ENCODE measurements at places on chromosomes 5 and 9.

GRCh38 chr5:159807586-159807985, 108.7 kb upstream of the ADRA1B start:
- DNase-seq = no peak

DNA sequence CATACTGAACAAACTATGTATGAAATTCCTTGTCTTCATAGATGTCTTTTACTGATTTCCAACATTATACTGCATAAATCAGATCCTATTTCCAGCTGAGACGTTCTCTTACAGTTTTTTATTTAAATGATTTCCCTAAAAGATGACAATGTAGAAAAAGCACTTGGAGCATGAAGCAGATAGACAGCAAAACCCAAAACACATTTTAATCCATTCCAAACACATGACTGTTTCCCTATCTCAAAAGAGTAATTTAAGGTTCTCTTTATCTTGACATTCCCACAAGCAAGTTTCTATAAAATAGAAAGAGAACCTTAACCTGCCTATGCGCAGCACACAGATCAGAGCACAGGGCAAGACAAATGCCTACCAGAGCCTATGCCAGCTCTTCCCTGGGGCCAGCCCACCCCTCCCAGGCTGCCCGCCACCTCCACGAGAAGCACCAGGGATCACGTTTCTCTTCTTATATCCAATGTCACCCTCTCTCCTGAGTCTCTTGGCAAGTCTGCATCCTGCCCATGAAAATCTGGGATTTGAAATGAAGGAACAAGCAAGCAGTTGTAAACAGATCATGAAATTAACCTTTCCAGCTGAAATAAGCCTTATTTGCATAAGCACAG, 52.4 kb downstream of the RETREG1 start:
- no peak for DNase-seq

GRCh38 chr5:88398316-88398715, 129.7 kb upstream of the TMEM161B start:
- no peak for DNase-seq

GRCh38 chr9:133333011-133333410, 3.0 kb downstream of the SURF6 start:
- DNase-seq = no peak

- DNase-seq = no peak
These were observed 133.4 kb downstream of the SEMA6A start for GRCh38 chr5:116441223-116441622.

- DNase-seq = no peak
These were observed 25.8 kb upstream of the DAB2IP start for GRCh38 chr9:121625590-121625989.

GRCh38 chr9:121735065-121735792, 83.8 kb downstream of the DAB2IP start:
- DNase-seq = no peak

DNA sequence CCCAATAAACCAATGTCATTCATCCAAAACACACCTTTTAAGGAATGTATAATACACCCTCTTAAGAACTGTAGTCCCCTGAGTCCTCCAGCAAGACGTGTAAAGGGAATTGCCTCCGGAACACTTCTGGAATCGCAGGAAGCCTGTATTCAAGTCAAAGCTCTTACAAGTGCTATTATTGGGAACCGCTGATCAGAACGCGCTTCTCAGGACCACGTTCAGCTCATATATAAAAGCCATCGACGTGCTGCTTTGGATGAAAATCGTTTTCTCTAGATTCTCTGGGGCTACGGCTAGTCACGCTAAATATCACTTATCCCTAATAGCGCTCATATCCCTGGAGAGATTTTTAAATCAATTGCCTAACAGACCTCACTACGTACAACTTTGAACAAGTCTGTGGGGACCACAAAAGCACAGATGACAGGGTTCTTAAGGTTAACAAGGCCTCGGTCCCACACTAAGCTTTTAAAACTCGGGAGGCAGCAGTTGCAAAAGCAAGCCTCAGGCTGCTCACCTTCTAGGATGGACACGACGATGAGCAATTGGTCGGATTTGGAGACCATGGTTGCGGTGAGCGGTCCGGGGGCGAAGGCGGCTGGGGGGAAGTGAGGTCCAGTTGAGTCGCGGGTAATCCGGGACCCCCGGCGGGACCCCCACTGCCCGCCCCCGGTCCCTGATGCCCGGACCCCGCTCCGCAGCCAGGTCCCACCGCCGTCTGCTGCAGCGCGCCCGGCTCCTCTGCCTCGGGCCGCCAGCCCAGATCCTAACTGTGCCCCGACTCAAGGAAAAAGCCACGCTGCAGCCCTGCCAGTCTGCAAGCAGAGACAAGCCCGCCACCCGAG, 548 bp downstream of the CEP120 start:
- peak; percentile 5 for DNase-seq

- no peak for DNase-seq
These were observed 44.2 kb downstream of the TLE4 start for GRCh38 chr9:79616013-79616412.

- no peak for DNase-seq
These were observed 16.5 kb downstream of the TPPP start for GRCh38 chr5:676699-677076.

DNA sequence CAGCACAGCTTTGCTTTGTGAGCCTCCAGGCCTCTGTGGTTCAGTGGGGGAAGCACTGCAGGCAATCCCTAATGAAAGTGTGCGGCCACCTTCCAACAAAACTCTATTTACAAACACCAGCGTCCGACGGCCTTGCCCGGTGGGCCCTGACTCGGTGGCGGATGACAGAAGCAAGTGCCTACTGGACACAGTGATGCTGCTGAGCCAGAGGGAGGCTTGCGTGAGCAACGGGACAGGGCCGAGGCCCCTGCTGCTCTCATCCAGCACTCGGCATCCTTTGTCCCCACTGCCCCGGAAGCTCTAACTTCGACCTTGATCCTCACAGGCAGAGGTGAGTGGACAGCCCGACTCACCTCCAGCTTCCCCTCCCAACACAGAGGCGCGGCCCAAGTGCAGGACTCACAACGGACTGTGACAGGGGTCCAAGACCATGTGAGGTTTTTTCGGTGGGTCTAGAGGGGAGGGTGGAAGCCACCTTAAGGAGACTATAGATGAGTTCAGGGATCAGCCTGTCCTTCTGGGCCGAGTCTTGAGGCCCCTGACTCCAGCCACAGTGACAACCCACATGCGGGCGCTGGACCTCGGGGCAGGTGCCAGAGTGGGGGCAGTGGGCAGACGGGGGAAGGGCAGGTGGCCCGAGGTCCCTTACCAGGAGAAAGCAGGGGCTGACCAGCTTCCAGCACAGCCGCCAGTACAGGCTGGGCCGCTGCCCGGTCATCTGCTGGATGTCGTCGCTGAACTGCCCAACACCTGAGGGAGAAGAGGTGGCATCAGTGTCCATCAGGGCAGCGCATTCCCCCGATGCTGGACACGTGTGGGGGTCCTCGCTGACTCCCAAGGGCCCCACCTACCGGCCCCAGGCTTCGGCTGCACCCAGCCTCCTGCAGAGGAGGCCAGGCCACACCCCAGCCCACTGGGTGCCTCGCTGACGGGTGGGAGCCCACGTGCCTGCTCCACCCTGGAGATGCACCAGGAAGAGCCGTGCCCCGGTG, 39.4 kb downstream of the SLC6A3 start:
- no peak for DNase-seq

Data from stimulated activated CD4-positive, alpha-beta T cell treated with anti-CD3 and anti-CD28 coated beads, TNF-alpha, amount 100 ng/mL, for 1 hour (primary cell).